ENCODE measurements at places on chromosomes 1 and 21.

- DNase-seq = no peak
Measured at GRCh38 chr1:221776495-221777301, 34.8 kb upstream of the DUSP10 start.

GRCh38 chr1:245748240-245748639, 593.5 kb downstream of the KIF26B start:
- DNase-seq = peak; percentile 76

DNA sequence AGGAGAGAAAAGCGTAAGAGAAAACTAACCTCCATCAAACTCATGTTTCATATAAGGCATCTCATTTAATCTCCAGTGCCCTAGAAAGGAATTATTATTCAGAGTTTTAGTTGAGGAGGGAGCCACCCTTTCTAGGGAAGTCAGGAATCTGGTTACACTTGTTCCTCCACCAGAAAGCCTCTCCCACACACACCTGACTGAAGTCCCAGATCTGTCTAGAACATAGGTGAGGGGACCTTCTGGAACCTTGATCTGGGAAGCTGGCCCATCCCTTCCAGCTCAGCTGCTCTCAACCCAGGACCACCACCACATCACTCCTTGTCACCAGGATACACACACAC, 1.9 kb upstream of the DENND2D start:
- no peak for DNase-seq

GRCh38 chr1:155909894-155910293, 1.3 kb downstream of the RIT1 start:
- no peak for DNase-seq
